Fibroblast of mammary gland (primary cell): ENCODE measurements at places on chromosomes 5 and 9.
A peak's percentile ranks its signal among the peaks of the same experiment; 100 is the strongest.

DNA sequence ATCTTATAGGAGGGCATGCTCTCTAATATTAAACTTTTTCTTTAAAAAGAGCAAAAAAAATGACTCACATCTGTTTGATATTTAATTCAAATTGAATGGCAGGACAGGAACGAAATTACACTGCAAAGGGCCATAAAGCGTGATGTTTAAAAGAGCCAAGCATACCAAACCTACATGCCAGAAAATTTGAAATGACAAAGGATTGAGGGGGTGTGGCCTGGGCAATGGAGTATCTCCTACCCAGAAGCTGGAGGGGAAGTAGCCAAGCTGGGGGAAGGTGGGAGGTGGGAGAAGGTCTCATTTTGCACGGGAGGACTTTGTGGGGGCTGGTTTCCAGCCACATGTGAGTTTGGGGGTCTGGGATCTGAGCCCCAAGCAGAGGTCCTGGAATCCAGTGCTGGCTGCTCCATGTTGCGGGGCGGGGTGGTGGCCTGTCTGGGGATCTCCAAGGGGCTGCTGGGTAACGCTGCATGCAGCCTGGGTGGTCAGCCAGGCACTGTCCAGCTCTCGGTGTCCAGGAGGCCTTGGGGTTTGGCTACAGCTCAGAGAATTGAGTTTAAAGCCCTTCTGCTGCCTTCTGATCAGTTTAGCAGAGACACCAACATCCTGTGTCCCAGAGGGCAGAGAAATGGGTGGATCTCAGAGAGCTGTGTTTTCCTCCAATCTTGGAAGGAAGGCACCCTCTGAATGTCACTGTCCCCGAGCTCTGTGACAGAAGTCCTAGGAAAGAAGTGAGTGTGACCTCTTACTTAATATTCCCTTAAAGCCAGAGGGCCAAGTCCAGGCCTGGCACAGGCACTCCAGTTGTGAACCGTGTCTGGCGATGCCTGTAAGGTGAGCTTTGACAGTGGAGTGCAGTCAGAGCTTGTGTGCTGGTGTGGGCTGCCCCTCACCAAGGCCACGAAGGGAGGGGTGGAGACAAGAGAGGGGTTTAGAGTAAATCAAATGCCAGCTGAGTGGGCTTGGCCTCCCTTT is 7.6 kb downstream of the DCANP1 start:
- DNase-seq = no peak

DNA sequence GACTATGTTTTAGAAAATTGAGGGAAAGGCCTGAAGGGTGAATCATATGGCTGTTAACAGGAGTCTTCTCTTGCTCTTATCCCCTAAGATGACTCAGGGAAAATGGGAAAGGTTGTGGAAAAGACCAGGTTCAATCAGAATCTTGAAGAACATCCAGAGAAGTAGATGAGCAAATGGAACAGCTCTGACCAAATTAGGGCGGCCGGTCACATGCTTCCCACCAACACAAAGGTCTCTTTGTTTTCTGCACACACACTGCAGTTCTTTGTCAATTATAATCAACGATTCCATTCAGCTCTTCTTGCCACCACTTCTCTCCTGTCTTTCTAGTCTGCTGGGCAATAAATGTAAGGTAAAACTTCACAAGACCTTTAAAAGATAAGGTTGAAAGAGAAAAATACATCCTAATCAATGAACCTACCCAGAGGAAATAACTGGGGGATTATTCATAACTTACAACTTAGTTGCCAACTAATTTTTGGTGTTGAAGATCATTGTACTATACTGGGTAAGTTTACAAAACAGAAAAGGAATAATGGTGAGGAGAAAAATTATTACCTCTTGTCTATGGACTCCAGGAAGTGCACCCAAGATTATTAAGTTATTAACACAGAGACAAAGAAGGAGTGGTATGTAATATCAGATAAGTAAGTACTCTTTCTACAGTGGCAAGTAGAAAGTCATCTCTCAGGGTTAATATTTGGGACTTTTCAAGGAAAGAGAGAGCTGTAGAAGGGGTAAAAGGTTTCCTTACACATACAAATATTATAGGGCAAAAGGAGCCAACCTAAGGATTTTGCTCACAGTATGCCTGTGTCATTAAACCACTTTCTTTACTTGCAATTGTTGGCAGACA is 441.9 kb upstream of the PIK3R1 start:
- peak; percentile 64 for DNase-seq

- DNase-seq = no peak
Measured at GRCh38 chr5:150412319-150413175, at the start of gene CD74. CD74 (minus strand) TSS chr5:150412910; CDS start chr5:150412749, 161 bp downstream.

- no peak for DNase-seq
Measured at GRCh38 chr9:134600371-134600770, 41.2 kb upstream of the COL5A1 start.

DNA sequence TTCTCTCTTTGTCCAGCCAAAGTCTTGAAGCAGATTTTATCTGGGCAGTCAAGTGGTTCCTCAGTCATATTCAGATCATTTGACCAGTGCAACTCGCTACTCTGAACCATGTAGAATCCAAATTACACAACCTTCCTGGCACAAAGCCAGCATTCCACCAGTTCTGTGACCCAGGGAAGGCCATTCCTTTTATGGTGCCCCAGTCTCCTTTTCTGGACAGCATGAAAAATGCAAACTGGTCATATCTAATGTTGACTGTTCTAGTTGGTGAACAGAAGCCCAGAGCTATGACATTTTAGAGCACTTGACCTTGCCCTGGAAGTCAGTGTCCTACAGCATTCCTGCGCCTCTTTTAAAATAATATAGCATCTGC is 364.6 kb downstream of the BRINP1 start:
- peak; percentile 88 for DNase-seq

DNA sequence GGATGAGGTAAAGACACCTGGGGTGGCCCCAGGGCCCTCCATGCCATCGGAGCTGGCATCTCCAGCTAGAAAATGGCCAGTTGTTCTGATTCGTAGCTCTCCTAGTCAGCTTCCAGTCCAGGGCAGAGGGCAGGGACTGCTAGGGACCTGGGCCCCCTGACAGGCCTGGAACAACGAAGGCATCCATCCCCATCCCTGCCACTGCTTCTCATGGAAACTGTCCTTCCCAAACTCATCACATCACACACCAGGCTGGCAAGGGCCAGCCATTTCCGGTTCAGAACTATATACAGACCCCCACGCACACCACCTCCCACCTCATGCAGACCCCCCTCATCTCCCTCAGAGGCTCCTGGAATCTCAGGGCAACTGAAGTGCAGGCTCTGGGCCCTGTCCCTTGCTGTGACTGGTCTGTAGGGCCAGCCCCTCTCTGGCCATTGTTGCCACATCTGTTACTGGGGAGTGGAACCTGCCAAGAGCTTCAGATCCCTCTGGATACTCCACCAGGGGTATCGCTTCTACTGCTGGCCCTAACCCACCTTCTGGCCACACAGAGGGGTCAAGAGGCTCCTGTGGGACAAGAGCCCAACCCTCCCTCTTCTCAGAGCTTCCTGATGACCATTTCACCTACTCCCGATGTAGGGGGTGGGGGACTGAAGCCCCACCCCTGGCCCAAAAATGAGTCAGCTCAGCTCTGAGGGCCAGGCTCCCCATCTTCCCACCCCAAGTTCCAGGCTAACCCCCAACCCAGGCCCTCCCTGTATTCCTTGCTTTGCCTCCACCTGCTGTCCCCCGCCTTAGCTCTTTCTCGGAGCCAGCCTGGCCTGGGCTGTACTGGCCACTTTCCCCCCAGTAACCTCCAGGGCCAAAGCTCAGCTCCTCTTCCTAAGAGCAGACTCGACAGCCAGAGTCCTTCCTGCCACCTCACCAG is 1.2 kb upstream of the MZB1 start:
- no peak for DNase-seq

DNA sequence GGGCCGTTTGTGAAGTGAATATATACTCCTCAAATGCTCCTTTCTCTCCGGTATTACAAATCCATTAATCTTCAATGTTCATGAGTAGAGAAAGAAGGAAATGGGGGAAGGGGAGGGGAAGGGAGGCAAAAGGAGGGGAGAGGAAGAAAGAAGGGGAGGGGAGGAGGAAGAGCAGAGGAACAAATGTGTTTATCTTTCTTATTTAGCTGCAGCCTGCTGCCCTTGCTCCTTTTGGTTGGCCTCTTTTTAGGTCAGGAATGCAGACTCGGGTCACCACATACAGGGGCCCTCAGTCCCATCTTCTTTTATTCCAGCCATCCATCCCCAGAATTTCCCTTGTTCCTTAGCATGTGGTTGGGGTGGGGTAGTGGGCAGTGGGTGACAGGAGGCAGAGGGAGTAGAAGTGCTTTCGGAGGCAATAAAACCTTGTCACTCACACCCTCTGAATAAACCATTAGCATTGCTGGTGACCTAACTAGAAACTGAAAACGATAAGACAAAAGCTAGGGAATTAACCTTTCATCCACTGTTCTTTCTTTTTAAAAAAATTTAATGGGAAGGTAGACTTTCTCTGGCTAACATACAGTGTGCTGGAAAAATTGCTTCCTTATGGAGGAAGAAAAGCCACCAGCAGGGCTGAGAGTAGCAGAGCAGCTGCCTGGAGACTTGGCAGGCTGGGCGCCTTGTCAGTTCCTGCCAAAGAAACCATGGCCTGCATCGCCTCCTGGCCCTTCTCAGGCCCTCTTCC is 16.8 kb upstream of the PRLR start:
- peak; percentile 32 for DNase-seq

DNA sequence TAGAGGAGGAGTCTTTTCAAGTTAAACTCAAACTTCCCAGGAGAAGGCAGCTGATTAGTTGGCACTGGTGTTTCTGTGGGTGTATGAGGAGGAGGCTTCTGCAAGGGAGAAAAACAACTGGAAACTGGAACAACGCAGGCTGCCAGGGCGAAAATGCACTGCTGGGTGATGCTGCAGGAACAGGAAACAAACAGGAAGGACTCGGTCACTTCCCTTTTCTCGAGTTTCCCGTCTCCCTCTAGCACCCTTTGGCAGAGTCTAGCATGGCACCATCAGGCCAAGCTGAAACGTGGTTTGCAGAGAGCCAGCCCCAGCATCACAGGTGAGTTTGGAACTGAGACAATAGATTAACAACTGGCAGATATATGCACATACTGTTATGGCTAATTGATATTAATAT is 77.5 kb upstream of the CAST start:
- no peak for DNase-seq

GRCh38 chr5:125176005-125176390 is 429.6 kb upstream of the ZNF608 start:
- no peak for DNase-seq

DNA sequence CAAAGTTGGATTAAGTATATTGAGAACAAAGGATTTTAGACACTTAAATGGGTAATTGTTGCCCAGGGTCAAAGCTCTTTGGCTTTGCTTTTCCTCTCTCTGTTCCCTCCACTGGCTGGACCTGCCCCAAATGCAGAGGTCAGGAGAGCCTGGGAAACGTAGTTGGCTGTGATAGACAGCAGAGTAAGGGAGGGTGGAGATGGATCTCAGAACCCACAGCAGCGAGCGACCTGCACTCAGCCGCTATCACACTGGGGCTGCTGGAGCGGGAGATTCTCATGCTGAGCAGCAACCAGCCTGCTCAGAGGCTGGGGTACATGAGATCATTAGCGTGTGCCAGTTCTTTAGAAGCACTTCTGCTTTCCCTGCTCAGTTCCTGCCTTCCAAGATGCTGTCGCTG is 71.8 kb upstream of the TTC23L start:
- no peak for DNase-seq

DNA sequence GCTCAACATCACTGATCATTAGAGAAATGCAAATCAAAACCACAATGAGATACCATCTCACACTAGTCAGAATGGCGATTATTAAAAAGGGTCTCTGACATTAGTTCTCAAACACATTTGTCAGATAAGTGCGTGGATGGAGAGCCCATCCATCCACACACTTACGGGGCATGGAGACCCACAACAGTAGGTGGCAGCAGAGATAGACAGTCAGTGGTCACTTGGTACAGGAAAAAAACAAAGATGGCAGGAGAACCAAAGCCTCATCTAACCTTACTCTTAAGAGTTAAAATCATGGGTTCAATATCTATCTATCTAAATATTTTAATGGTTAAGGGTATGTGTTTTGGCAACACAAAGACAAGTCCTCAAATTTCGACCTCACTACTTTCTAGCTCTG is 1378.7 kb upstream of the C9orf72 start:
- peak; percentile 8 for DNase-seq

DNA sequence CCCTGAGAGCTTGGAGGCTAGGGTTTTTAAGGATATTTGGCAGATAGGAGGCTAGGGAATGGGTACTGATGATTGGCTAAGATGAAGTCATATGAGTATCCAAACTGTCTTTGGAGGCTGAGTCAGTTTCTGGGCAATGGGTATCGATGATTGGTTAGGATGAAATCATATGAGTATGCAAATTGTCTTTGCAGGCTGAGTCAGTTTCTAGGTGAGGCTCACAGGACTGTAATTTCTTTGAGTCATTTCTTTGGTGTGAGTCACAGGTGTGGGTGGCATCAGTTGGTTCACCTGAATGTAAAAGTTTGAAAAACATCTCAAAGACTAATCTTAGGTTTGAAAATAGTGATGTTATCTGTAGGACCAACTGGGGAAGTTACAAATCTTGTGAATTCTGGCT is 1068.0 kb downstream of the NR2F1-AS1 start:
- peak; percentile 36 for DNase-seq

GRCh38 chr5:62132276-62132675 is 173.7 kb upstream of the KIF2A start:
- no peak for DNase-seq

DNA sequence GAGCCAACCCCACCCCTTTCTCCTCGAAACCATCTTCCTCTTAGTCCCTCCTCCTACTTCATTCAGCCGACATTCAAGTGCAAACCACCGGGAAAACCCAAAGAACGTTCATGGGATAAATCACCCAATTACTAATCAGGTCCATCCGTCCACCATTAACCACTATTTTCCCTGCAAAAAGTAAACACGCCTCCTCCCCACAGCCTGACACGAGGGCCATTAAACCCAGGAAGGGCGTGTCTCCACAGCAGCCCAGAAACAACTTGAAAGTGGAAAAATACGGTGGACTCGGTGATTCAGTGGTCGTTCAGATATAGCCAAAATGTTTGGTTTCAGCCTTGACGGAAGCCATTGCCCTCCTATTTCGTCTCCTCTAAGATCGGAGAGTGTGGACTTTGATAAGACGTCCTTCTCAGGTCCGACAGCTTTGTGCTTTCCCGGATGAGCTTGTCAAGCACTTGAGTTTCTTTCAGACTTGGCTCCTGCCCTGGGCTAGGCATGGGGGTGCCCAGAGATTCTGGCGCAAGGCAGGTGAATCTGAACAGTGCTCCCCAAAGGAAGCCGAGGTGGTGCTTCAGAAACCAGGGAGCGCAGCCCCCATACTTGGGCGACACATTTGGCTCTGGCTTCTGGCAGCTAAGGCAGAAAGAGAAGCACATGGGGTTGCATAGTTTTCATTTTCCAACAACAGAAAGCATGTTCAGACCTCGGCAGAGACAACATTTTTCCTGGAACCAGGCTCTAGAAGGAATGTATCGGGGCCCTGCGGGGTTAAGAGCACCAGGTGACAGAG is 56.6 kb downstream of the SMIM23 start:
- DNase-seq = peak; percentile 12

- DNase-seq = no peak
Measured at GRCh38 chr9:27771803-27772545, 198.7 kb upstream of the C9orf72 start.

- no peak for DNase-seq
Measured at GRCh38 chr5:122421374-122422079, 109.5 kb downstream of the SNCAIP start.
